CD8-positive, alpha-beta memory T cell (primary cell): ENCODE measurements at places on chromosomes 13 and 19.

DNA sequence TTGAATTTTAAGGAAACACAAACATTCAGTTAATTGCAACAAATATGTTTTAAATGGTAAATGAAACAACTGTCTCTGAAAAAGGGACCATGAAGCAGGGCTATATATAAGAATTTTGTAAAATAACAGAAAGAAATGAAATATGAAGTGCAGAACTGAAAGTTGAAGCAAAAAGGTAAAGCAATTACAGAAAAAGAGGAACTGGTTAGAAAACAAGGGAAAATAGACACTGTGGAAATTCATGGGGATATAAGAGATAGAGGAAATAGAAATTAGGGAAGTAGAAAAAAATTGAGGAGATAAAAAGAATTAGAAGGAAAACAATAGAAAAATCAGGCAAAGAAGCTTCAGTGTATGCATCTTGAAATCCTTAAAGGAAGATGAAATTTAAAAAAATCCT is 40.0 kb upstream of the TDRD3 start:
- DNase-seq, result no peak

- DNase-seq, result no peak
These were observed 8.1 kb downstream of the MRPL4 start for GRCh38 chr19:10260141-10260584.

DNA sequence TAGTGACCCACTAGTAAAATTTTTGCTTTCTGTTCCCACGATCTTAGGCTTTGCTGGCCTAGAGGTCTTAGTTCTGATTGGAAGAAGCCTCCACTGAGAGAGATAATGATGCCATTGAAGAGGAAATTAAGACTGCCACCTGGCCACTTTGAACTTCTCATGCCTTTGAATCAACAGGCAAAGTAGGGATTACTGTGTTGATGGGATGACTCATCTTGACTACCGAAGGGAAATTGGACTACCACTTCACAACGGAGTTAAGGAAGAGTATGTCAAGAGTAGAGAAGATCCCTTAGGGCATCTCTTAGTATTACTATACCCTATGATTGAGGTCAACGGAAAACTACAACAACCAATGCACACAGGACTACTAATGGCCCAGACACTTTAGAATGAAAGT is 12.7 kb upstream of the FREM2 start:
- DNase-seq, result no peak

DNA sequence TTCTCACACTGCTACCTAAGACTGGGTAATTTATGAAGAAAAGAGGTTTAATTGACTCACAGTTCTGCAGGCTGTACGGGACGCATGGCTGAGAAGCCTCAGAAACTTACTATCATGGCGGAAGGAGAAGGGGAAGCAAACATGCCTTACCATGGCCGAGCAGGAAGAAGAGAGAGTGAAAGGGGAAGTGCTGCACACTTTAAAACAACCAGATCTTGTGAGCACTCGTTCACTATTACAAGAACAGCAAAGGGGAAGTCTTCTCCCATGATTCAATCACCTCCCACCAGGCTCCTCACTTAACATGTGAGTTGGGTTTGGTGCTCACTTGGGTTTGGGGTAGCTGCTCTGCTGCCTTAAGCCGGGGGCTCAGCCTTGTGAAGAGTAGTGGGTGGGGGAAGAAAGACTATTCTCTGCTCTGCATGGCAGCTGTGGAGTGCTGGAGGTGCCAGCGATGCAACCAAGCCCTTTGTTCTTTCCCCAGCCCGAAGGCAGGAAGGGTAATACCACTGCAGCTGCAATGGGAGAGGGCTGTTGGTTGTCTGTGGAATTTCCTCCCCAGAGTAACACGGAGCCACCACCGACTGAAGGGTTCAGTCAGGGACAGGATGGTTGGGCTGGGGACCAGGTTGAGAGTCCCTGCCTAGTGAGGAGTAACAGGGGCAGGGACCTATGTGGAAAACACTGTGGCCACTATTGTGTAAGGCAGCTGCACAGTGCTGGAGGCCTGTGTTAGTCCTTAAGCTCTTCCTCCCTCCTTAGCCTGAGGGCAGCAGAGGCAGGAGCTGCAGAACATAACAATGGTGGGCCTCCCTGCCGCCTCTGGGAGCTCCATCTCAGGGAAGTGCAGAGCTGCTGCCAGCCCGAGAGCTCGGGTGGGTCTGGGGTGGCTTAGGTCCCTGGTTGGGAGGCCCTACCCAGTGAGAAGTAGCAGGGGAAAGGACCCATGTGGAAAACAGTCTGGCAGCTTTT is 1262.5 kb downstream of the EFNB2 start:
- no peak for DNase-seq

GRCh38 chr13:33582121-33582520 is 235.8 kb upstream of the RFC3 start:
- DNase-seq, result no peak

DNA sequence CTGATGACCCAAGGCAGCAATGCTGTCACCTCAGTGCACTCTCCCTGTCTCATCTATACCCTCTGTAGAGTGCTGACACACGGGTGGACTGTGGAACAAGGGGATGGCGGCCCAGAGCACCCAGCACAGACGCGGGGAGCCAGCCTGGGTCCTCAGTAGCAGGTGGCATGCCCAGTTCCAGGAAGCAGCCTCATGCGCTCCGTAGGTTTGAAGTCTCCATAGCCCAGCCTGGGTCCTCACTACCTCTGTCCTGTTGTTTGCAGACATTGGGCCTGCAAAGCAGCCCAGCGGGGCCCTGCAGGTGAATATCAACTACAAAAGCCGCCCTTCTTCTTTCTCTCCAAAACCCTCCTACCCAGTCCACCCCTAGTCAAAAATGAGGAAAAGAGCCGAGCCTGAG is 5.0 kb upstream of the SLC7A9 start:
- no peak for DNase-seq

- no peak for DNase-seq
These were observed 1.3 kb downstream of the ZFP14 start for GRCh38 chr19:36377541-36378178.

- DNase-seq, result no peak
These were observed 113.4 kb downstream of the TSHZ3 start for GRCh38 chr19:31235806-31236205.

DNA sequence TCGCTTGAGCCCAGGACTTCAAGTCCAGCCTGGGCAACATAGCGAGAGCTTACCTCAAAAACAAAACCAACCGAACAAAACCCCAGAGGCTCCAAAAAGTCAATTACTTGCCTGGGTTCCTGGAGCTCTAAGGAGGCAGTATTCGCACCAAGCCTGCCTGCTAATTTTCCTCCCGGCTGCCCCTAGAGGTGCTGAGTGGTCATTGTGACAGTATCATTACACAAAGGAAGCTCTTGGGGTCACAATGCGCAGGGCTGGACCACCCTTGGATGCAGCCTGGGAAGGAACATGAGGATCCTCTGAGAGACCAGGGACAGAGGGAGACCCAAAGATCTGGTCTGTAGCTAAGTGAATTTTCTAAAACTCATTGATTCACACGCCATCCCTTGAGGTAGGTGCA is 8.5 kb upstream of the PEX11G start:
- no peak for DNase-seq

DNA sequence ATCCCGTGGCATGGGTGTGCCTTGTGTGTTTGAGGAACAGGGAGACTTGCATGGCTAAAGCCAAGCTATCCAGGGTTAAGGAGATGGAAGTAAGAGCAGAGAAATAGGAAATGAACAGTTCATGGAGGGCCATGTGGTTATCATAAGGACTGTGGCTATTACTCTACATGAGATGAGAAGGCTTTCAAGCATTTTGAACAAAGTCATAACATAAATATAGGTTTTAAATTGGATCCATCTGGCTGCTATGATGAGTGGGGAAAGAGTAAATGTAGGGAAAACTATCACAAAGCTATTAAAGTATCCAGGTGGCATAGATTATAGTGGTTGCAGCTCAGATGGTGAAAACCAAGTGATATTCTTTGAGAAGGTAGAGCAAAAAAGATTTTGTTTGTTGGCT is 184.1 kb downstream of the PCDH17 start:
- DNase-seq, result no peak

DNA sequence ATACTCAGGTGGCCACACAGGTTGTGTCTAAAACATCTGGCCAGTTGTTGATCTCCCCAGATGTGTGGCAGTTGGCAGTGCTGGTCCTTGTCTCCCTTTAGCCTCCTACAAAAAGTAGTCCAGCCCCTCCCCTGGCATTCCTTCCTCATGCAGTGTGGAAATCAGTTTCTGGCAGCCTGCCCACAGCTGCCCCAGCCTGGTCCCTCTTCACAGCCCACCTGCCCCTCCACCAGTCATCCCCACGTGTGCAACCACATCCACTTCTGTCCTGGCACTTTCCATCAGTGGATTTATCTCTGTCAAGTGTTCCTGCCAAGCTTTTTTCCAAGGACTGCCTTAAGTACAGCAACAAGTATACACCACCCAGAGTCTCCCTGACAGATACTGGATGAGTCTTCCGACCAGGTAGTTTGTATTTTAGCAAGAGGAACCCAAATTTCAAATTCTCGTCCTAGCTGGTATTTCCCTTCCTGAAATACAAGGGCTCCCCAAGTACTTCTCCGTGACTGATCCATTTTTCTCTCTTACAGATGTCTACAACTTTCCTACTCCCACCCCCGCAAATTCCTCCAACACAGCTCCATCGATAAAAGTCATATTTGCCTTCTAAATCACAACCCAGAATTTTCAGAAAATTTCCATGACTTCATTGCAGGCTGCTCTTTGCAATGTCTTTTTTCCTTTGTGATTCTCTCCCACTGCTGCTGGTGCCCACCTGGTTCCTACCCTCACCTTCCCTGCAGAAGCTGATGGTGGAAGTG is 313.5 kb downstream of the FOXO1 start:
- no peak for DNase-seq

DNA sequence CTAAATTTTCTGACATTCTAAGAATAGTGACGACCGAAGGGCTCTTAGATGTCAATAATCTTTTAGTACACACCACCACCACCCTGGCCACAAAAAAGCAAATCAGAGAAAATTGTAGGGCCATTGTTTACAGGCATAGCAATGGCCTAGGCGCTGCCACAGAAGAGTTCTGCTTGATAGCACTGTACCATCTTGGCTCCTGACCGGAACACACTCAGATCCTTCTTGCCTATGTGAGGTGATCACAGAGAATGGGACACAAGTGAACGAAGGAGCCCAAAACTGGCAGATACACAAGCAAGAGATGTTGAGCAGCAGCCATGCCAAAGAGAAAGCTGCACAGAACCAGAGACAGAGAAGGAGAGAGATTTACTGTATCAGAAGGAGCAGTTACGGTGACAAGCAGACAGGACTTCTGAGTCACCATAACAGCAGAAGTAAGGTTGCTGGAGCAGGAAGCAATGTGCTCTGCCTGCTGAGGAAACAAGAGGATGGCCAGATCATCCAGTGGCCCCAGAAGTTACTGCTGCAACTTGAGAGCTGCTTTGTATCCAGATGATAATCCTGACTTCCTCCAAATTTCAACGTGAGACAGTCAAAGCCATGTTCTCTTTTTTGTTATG is 105.2 kb downstream of the SLITRK6 start:
- no peak for DNase-seq

DNA sequence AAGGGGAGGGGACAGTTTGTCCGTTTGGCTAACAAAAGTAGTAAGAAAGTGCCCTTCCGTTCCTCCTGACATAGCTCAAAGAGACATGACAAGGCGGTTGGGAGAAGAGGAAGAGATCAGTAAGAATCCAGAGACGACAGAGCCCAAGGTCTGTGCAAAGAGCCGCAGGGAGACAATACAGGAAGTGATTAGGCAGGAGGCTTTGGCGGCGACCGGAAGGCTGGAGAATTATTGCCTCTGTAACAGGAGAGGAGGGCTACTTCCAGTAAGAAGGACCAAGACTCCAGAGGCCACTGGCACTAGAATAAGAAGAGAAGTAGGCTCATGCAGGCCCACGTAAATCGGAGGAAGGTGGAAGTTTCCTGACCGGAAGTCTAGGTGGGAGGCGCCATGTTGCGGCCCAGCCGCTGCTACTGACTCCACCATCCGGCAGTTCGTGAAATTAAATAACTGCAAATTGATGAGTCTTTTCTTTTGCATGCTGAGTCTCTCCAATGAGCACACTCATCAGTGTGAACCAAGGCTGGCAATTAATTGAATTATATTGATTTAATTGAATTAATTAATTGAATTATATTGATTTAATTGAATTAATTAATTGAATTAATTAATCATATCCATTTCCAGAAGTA is 9.9 kb downstream of the RFX2 start:
- DNase-seq, result peak; percentile 36

- no peak for DNase-seq
These were observed 9.4 kb upstream of the SLC25A42 start for GRCh38 chr19:19054315-19054938.

- DNase-seq, result no peak
These were observed 47.2 kb upstream of the POMP start for GRCh38 chr13:28611654-28612131.

DNA sequence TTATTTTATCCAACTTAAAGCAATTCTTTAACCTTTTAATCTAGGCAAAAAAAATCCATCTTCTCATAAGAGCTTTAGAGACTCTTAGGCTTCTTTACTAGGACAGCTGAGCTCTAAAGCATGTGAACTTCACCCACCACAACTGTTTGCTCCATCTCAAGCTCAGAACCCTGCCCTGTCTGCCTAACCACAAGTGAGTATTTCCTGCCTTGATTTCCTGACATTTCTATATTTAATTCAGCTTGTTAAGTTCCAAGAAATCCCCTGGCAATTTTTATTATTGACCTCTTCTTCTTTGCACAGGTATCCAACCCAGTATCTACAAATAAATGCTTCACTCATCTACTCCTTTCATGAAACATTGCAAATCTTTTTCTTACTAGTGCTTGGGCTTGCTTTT is 21.1 kb upstream of the CEACAM21 start:
- no peak for DNase-seq

DNA sequence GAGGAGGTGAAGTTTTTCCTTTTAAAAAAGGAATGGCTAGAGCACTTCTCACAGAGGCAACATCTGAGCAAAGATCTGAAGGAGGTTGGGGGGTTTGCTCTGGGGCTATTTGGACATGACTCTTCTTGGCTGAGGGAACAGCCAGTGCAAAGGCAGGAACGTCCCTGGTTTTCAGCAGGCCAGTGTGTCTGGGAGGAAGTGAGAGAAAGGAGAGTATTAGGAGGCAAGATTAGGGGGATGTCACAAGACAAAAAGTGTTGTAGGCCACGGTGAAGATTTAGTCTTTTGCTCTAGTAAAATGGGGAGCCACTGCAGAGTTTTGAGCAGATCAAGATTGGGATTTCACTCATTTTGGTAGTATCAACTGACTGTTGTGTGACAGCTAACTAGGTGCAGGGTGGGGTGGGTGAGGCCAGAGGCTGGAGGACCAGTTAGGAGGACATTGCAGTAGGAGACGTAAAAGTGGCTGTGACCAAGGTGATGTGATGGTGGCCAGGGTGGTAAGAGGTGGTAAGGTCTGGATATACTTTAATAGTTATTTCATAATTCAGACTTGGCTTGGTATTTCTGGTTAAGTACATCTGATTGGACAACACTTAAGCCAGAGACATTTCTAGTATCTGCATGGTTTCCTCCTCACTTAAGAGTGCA is 40.6 kb downstream of the WDFY2 start:
- DNase-seq, result no peak

DNA sequence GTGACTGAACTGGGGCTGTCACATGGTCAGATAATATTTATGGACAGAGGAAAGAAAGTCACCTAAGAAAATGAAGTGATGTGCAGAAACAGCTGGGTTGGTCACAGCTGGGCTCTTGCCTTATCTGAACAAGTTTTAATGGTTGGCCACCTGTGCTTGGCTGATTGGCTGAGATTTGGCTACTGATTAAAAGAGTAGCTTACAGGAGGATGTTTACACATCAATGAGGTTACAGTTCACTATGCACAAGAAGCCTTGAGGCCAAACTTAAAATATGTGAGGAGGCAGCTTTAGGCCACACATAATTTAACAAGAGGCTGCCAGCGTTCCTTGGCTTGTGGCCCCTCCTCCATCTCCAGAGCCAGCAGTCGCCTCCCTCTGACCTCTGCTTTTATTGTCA is 99.2 kb upstream of the C1QTNF9B start:
- no peak for DNase-seq
